Activated T-cell treated with anti-CD3 and anti-CD28 coated beads, Interleukin-2, amount 50 U/mL, for 72 hours (primary cell): ENCODE measurements at places on chromosomes 11 and 22. TPM values are rescaled to one million over a fixed set of nuclear protein-coding genes. Genes with fewer than 3 reads are reported as not detected.

DNA sequence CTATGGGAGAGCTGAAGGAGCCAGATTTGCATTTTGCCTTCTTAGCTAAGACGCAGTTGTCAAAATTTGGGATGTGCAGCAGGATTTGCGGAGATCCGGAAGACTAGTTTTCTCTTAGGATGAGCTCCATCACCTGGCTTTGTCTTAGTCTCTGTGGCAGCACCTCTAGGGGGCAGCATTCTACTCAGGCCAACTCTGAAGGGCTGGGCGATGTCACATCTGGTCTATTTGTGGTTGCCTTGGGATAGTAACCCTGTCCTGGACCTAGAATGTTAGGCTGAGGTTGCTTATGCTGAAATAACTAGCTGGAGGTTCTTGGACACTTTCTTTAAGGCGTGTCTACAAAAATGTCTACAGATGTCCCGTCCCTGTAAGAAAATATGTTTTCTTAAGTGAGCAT lies 116.2 kb downstream of the FAT3 start:
- DNase-seq, result no peak

- DNase-seq, result peak; percentile 78
These were observed at the start of gene PHLDA2 for GRCh38 chr11:2928605-2929530. Gene PHLDA2, minus strand, starts transcription at chr11:2929420. Its CDS starts 56 bp downstream, at chr11:2929364.

DNA sequence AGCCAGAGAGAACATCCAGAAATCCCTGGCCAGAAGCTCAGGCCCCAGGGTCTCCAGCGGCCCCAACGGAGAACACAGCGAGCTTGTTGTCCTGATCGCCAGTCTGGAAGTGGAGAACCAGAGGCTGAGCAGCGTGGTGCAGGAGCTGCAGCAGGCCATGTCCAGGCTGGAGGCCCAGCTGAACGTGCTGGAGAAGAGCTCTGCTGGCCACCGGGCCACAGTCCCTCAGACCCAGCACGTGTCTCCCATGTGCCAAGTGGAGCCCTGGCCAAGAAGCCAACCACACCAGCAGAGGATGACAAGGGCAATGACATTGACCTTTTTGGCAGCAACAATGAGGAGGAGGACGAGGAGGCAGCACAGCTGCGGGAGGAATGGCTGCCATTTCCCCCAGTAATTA lies 20.6 kb upstream of the SCGB1D1 start:
- DNase-seq, result no peak

The CHRDL2 gene
- not detected for total RNA-seq

The FGF3 gene
- not detected for total RNA-seq

GRCh38 chr22:47976219-47976618 lies 1213.8 kb downstream of the TBC1D22A start:
- no peak for DNase-seq

GRCh38 chr11:44840085-44840478 lies 110.6 kb downstream of the TP53I11 start:
- DNase-seq, result no peak

DNA sequence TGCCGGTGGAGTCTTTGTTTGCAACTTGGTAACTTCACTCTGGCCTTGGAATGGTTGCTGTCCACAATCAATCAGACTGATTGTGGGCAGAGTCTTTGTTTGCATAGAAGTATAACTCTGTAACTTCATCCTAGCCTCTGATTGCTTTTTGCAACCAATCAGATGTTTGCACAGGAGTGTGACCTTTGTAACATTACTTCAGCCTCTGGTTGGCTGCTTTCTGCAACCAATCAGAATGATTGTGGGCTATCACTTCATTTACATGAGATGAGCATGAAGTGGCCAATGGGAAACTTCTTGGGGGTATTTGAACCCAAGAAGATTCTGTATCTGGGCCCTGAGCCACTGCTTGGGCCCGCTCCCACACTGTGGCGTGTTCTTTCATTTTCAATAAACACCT lies 79.6 kb upstream of the CLDN5 start:
- no peak for DNase-seq

DNA sequence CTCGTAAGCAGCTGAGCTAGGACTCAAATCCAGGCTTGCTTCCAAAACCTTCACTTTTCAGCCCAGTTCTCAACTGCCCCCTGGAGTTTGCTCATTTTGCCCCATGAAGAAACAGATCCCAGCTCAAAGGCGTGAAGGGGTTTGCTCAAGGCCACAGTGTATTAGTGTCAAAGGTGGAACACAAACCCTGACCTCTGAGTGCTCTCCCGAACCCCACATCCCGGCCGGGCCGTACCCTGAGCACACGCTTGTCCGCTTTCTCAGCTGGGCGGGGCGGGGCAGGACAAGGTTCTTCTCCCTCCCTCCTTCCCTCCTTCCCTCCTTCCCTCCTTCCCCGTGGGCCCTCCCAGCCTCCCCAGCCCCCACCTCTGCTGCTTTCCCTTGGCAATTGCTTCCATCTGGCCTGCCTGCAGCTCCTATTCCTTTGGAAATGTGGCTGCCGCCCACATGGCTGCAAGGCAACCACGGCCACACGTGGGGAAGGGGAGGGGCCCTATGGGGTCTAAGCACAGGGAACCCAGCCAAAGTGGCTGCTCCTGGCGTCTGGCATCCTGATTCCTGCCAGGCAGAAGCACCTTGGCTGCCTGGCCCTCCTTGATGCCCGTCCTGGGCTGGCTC lies 4.1 kb downstream of the ST3GAL4 start:
- DNase-seq, result no peak

GRCh38 chr11:15851051-15851498 lies 505.3 kb downstream of the SOX6 start:
- DNase-seq, result no peak

DNA sequence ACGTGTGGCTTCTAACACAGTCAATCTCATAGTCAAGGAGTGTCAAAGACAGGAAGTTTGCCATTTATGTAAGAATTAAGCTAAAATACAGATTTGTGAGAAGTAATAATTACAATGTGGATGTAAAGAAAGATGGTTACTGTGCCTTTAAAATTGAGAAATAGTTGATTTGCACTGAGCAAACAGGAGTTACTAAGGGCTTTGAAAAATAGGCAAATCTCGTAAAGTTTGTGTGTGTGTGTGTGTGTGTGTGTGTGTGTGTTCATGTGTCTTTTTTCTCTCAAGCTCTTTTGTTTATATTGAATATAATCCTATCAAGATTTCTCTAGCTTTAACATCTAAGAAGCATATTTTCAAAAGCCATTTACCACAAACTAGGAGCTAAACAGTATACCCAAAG lies 2284.5 kb downstream of the LRRC4C start:
- DNase-seq, result no peak

The LARGE2 gene
- total RNA-seq, result 0.90 TPM

GRCh38 chr22:46833228-46833627 lies 70.8 kb downstream of the TBC1D22A start:
- DNase-seq, result no peak

- DNase-seq, result no peak
These were observed 10.9 kb downstream of the LINC01488 start for GRCh38 chr11:69492201-69492991.

The MUC2 gene
- not detected for total RNA-seq

- DNase-seq, result no peak
These were observed 18.4 kb downstream of the ZMAT5 start for GRCh38 chr22:29748248-29748893.

The THRSP gene
- not detected for total RNA-seq

The SCN2B gene
- not detected for total RNA-seq

The XKR3 gene
- total RNA-seq, result 0.23 TPM

The PHF21B gene
- total RNA-seq, result 0.72 TPM

DNA sequence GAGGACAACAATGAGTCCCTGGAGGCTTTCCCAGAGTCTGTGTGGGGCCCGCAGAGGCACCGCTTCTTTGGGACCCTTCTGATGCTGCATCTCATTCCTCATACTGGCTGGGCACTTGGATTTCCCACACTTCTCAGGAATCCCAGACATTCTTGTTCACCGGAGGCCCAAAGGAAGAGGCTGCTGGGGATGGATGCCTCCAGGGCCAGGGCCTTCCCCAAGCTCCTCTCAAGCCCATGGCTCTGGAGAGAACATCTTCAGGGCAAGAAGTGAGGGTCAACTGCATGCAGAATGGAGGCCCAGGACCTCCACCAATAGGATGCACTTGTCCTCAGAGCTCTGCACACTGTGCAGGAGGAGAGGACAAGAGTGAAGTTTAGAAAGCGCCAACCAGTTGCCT lies 34.6 kb downstream of the DKK3 start:
- no peak for DNase-seq

GRCh38 chr11:110314366-110315095 lies 18.1 kb upstream of the RDX start:
- DNase-seq, result no peak

DNA sequence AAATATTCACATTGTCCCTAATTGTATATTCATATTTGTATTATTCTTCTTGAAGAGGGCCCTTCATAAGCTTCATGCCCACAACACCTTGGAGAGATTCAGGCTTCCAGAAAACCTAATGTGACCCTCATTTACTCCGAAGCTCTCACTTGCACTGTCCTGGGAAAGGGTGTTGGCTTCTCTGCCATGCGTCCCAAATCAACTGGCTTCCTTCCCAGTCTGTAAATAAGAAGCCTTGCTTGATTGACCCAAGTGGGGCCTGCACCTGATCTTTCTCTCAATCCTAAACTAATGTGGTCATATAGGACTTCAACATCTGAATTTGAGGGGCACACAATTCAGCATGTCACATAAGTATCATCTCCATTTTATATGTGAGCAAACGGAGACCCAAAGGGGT lies 40.5 kb upstream of the ZBTB16 start:
- no peak for DNase-seq

The MAP6 gene
- 0.14 TPM for total RNA-seq

GRCh38 chr11:20355221-20356219 lies 8.0 kb upstream of the HTATIP2 start:
- DNase-seq, result peak; percentile 29

GRCh38 chr11:521177-521688 lies 14.1 kb downstream of the HRAS start:
- no peak for DNase-seq

The SRSF8 gene
- 37.9 TPM for total RNA-seq

The RAB36 gene
- 0.14 TPM for total RNA-seq

- DNase-seq, result no peak
These were observed 20.0 kb upstream of the LMO1 start for GRCh38 chr11:8283465-8284230.

The NXPE1 gene
- total RNA-seq, result not detected
